ENCODE measurements at places on chromosomes 13 and 19. TPM values are rescaled to one million over a fixed set of nuclear protein-coding genes. Genes with fewer than 3 reads are reported as not detected.

Gene ZNF99
- 1.1 TPM for polyA plus RNA-seq

Gene SERTM1
- polyA plus RNA-seq = 0.35 TPM

Gene GRIN2D
- 0.35 TPM for polyA plus RNA-seq

Gene NTF4
- 2.5 TPM for polyA plus RNA-seq

Gene UHRF1
- polyA plus RNA-seq = 29.4 TPM

Gene C19orf33
- 10.7 TPM for polyA plus RNA-seq

Gene C1QTNF9B
- polyA plus RNA-seq = 0.60 TPM

DNA sequence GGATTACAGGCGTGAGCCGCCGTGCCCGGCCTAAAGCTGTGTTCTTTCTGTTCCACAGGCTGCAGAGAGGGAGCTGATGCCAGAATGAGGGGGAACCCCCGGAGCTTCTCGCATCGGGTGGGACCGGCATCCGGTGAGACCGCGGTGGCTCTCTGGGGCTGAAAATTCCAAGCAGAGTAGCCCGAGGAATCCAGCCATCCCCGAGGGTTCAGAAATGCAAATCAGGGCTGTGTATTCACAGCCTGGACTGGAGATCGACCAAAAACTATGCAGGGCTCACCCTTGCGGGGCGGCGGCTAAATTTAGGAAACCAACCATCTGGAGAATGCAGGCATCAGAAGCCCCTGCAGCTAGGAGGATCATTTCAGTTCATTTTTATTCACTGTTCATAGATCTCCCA, 99.2 kb downstream of the GNG7 start:
- DNase-seq = no peak

DNA sequence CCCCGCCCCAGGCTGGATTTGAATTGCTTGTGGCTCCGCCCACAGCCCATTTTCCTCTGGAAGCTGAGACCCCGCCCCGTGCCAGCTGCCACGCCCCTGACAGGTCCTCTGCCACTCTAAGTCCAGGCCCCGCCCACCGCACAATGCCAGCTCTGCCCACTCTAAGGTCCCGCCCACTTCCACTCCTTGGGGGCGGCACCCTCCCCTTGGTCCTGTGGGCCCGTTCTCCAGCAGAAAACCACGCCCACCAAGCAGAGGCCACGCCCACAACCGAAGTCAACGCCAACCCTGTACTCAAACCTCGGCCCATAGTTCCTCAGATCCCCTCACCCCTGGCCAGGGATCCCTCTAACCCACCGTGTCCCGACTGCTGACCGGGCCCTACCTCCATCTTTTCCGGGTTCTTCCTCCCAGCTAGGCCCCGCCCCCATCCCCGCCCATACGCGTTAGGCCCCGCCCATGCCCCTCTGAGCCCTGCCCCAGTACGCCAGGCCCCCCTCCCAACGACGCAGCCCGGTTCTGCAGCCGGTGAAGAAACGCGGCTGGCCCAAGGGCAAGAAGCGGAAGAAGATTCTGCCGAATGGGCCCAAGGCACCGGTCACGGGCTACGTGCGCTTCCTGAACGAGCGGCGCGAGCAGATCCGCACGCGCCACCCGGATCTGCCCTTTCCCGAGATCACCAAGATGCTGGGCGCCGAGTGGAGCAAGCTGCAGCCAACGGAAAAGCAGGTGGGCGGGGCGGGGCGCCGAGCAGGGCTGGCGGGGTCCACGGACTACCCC, 1.3 kb downstream of the HMG20B start:
- no peak for DNase-seq

DNA sequence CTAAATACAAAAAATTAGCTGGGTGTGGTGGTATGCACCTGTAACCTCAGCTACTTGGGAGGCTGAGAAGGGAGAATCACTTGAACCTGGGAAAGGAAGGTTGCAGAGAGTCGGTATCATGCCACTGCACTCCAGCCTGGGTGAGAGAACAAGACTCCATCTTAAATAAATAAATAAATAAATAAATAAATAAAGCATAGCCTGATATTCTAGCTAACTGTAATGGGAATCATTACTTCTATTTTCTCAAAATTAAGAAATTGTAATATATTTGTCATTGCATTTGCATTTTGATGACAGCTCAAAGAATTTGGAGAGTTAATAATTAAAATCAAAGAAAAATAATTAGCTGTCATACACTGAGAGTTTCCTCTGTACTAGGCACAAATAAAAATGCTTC, 561.1 kb downstream of the EFNB2 start:
- no peak for DNase-seq

DNA sequence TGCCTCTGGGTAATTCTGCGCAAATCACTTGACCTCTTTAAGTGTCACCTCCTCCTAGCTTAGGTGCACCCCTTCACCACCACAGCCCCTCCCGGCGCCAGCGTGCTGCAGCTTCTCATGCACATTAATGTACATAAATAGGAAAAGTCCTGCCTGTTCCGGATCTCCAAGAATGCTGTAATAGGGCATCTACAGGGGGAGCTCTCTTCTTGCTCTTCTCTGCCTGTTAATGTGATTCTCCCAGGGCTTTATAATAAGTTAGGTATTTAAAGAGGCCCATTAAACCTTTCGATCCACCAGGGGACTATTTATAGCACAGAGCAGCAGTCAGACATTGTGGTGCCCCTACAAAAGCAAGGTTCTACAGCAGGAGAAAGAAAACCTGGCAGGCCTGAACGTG, 35.3 kb downstream of the SOX1 start:
- DNase-seq = no peak

DNA sequence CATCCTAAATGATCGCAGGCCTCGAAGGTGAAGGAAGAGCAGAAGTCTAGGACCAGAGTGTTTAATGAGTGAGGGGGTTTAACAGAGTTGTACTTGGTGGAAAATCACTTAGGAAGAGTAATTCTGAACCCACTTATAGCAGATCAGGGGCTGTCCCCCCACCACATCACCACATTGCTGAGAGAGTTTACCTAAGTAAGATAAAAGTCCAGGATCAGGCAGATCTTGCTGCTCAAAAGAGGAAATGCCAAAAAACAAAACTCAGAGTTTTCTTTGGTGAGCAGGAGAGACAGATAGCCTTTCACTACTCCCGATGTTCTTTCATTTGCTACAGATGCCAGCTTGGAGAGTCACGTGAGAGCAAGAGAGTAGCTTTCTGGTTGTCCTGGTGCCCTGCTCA, 15.4 kb downstream of the ZNF317 start:
- DNase-seq = no peak

- no peak for DNase-seq
Observed at GRCh38 chr19:41637484-41637883, 10.6 kb upstream of the CEACAM4 start.

DNA sequence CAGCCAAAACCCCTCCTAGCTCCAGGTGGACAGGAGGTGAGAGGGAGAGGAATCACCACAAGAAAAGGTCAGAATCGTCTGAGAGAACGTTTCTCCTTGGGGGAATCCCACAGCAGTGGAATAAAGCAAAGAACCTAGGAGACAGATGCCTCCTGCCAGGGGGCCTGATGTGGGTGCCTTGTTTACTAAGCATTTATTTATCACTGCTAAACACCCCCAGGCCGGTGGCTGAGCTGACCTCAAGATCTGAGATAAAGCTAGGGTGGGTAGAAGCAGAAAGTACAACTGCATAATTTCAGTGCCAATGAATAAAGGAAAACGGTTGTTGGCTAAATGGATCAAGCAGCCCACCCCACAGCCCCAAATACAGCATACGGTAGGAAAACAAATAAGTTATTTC, 33.9 kb upstream of the ATP11A start:
- no peak for DNase-seq

Measured in right renal cortex interstitium (tissue), 3 donors.